GF-D8 (cell line): ENCODE measurements at places on chromosomes 1 and 21.

DNA sequence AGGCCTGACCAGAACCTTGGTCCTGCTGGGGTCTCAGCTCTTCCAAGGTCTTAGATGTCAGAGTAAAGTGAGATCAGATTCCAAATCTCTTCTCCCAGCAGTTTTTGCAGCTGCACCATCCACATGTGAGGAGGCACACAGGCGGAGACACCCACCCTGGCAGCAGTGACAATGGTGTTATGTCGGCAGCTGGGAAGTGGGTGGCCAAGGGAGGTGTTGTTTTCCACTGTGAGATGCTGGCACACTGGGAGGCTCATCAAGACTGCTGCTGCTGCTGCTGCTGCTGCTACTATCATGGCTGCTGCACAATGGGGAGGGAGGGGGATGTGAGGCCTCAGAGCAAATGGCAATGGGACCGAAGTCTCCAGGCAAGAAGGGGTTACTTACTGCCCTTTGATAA lies 23.6 kb downstream of the CAMK2N1 start:
- DNase-seq: no peak

- no peak for DNase-seq
Observed at GRCh38 chr1:230867101-230867902, 1.0 kb downstream of the C1orf198 start.

DNA sequence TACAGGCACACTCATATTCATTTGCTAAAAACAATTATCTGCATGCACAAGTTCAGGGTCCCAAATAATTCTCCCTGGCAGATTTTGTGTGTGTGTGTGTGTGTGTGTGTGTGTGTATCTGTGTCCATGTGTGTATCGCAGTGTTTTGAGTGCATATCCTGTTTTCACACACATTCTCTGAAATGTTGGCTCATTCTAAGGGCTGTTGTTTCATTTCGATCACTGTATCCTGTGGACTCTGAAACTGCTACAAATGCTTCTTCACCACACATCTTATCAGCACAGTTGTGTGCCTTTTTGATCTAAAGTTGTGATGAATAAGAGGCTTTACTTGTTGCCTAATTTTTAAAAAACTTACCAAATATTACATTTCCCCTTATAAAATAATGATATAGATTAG lies 34.6 kb downstream of the NR5A2 start:
- no peak for DNase-seq

GRCh38 chr1:43432171-43432860 lies 21.4 kb downstream of the HYI start:
- no peak for DNase-seq

DNA sequence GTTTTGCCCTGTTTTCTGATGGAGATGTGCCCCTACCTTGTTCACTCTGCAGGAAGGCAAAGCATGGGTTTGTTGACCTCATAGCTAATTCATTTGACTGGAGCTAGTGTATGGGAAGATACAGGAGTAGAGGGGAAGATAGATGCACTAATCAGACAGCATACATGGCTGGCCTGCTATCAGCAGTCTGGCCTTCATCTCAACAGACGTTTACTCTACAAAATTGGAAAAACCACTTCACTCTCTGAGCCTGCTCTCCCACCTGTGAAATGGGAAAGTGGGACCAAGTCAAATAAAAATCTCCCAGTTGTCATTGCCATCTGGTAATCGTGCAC lies 235.2 kb upstream of the RAB4A start:
- DNase-seq: no peak
